ENCODE measurements at places on chromosomes 2 and 18. TPM values are rescaled to one million over a fixed set of nuclear protein-coding genes. Genes with fewer than 3 reads are reported as not detected.

The C2orf76 gene
- 8.5 TPM for total RNA-seq

The FIGN gene
- 11.6 TPM for total RNA-seq

The ASAP2 gene
- total RNA-seq: 7.3 TPM

The FAM237A gene
- total RNA-seq: not detected

The LHCGR gene
- not detected for total RNA-seq

The C2orf66 gene
- not detected for total RNA-seq

The RGPD6 gene
- total RNA-seq: 33.2 TPM

The DYSF gene
- 0.17 TPM for total RNA-seq

The BUB1 gene
- 52.6 TPM for total RNA-seq

The ACADL gene
- total RNA-seq: not detected

The MFSD2B gene
- total RNA-seq: 0.93 TPM

The RIF1 gene
- 73.6 TPM for total RNA-seq
